Heart right ventricle (tissue), 16 donors: ENCODE measurements at places on chromosomes 5 and 9. TPM values are rescaled to one million over a fixed set of nuclear protein-coding genes. Genes with fewer than 3 reads are reported as not detected.

PTGER4 gene
- total RNA-seq: 2.0 TPM

- H3K27ac ChIP-seq: no peak overlapping the region
- no peaks in the 10 kb centered on the region for H3K4me1 ChIP-seq
- no peak for DNase-seq
- no peak overlapping the region for H3K4me3 ChIP-seq
- H3K36me3 ChIP-seq: no peaks in the 10 kb centered on the region
- no peaks in the 10 kb centered on the region for H3K27me3 ChIP-seq
Observed at GRCh38 chr5:128329386-128329939, 208.6 kb downstream of the FBN2 start.

DNA sequence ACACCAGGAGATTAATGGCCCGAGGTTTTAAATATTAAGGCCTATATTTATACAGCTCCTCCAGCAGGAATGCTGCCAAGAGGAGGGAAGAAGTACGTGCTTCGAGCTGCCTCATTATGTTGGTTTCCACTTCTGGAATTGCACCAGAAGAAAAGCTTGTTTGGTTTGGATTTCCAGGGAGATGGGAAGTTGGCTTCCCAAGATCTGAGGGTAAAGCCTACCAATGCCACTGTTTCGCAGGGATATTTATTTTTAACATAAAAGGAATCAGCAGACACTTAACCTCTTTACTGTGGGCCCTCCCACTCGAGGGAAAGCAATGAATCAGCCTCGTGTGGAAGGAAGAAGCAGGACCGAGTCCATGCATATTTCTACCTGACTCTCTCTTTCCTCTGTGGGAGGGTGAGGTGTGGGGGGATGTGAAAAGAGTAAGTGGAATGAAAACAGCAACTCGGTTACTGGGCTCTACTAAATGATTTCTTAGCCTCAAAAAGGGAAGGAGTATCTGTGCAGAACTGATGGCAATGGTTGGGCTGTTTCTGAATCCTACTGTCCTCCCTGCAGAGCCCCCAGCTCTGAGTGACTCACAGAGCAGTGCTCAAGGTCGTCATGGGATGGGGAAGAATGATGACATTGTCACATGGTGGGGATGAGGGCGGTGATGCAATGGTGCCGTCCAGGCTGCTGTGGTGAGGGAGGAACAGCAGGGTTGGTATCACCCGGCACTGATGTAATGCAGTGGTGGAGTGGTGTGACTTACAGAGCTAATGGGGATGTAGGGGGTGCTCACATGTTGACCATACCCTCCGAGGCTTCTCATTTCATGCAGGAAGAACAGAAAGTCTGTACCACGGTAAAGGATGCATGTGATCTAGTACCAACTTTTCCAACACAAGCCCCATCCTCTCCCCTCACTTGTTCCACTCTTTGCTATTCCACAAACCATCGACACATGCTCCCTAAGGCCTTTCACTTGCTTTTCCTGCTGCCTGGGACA lies 215.0 kb upstream of the PANK3 start:
- no peak overlapping the region for H3K4me3 ChIP-seq
- DNase-seq: no peak
- peak overlapping the region; percentile 16 for H3K27ac ChIP-seq
- no peaks in the 10 kb centered on the region for H3K4me1 ChIP-seq
- H3K27me3 ChIP-seq: no peaks in the 10 kb centered on the region

- peaks cover 37% of the 10 kb centered on the region for H3K4me1 ChIP-seq
- no peak overlapping the region for H3K4me3 ChIP-seq
- peak; percentile 59 for DNase-seq
- H3K27me3 ChIP-seq: no peaks in the 10 kb centered on the region
- H3K36me3 ChIP-seq: peaks cover 3% of the 10 kb centered on the region
Observed at GRCh38 chr5:140246378-140247122, 56.4 kb downstream of the PFDN1 start.

- H3K36me3 ChIP-seq: peaks cover 4% of the 10 kb centered on the region
- no peak overlapping the region for H3K27ac ChIP-seq
- peaks cover 9% of the 10 kb centered on the region for H3K4me1 ChIP-seq
- no peak overlapping the region for H3K4me3 ChIP-seq
Observed at GRCh38 chr5:143045062-143045461, 274.9 kb downstream of the ARHGAP26 start.

GRCh38 chr5:77842243-77842642 lies 66.1 kb upstream of the TBCA start:
- peaks cover 24% of the 10 kb centered on the region for H3K27me3 ChIP-seq
- no peak overlapping the region for H3K27ac ChIP-seq
- H3K4me3 ChIP-seq: no peak overlapping the region
- no peaks in the 10 kb centered on the region for H3K36me3 ChIP-seq
- no peak for DNase-seq

GRCh38 chr5:53927668-53928247 lies 367.3 kb downstream of the NDUFS4 start:
- no peaks in the 10 kb centered on the region for H3K36me3 ChIP-seq
- H3K27ac ChIP-seq: no peak overlapping the region
- H3K4me3 ChIP-seq: no peak overlapping the region
- H3K4me1 ChIP-seq: peaks cover 6% of the 10 kb centered on the region
